ENCODE measurements at places on chromosomes 13 and 19. TPM values are rescaled to one million over a fixed set of nuclear protein-coding genes. Genes with fewer than 3 reads are reported as not detected.

Gene CD79A
- total RNA-seq = 2.2 TPM

Gene LRRC4B
- total RNA-seq = not detected

Gene GGACT
- 5.7 TPM for total RNA-seq

Gene ZNF320
- total RNA-seq = 6.8 TPM

Gene OVOL3
- not detected for total RNA-seq

Gene PLK5
- not detected for total RNA-seq

Gene FBXO27
- 0.37 TPM for total RNA-seq

Gene AP1M2
- total RNA-seq = not detected

Gene POU2F2
- 47.9 TPM for total RNA-seq

Gene SIGLECL1
- not detected for total RNA-seq

Gene CYP4F2
- not detected for total RNA-seq

Gene UBE2L5
- total RNA-seq = not detected

GRCh38 chr13:98648686-98649085 lies 71.8 kb upstream of the STK24 start:
- no peaks in the 10 kb centered on the region for H3K27me3 ChIP-seq
- H3K4me3 ChIP-seq = no peak overlapping the region
- H3K27ac ChIP-seq = no peak overlapping the region
- H3K36me3 ChIP-seq = no peaks in the 10 kb centered on the region

- no peak overlapping the region for H3K27ac ChIP-seq
- no peaks in the 10 kb centered on the region for H3K36me3 ChIP-seq
- no peak for DNase-seq
- H3K4me3 ChIP-seq = no peak overlapping the region
Observed at GRCh38 chr19:1955171-1956121, 14.5 kb downstream of the CSNK1G2 start.

DNA sequence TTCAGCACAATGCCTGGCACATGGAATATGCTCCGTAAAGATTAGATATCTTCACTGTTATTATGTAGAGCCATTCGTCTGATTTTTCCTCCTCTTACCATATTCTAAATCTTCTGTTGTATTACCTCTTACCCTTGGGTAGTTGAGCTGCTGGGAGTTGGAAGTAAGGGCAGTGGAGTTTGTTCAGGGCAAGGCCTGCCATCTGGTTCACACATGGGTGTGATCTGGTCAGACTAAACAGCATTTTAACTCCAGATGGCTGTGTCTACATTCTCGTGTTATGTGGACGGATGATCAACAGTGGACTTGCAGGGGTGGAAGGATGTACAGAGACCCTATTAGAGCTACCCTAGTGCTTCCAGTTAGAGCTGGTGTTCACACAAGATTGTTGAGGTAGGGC lies 164.9 kb downstream of the ZIC5 start:
- no peaks in the 10 kb centered on the region for H3K27me3 ChIP-seq
- H3K4me3 ChIP-seq = no peak overlapping the region
- no peak overlapping the region for H3K27ac ChIP-seq
- H3K4me1 ChIP-seq = no peaks in the 10 kb centered on the region
- DNase-seq = no peak

DNA sequence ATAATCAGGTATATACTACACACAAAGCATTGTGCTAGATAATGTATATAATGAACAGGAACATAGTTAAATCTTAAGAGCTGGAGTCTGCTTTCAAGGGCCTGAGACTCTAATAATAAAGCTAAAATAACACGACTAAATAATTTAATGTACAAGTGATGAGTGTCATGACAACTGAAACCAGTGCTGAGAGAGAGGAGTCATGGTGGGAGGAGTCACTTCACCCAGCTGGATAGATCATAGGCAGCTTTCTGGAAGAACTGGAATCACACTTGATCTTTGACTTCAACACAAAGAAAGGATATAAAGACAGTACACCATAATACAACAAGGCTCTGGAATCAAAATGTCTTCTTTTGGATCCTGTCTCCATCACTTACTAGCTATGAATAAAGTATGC lies 7.1 kb downstream of the RBM26 start:
- DNase-seq = no peak
- no peaks in the 10 kb centered on the region for H3K36me3 ChIP-seq
- no peak overlapping the region for H3K4me3 ChIP-seq
- H3K27me3 ChIP-seq = no peaks in the 10 kb centered on the region

DNA sequence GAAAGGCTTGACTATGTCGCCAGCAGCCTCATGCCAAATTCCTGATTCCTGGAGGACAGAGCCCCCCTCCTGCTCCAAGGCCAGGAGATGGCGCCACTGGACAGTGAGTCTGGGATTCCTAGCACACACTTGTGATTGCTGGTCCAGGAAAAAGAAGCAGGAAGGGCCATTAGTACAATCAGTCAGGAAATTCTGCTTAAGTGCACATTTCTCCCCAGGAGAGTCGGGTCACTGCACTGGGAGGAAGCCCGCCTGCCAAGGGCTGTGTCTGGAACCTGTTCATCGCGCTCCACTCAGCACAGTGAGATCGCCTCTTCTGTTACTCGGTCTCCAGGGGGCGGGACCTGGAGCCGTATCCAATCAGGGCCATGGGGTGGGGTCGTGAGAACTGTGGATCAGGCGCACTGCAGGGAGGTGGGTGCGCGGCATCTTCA lies 65.1 kb downstream of the ZNF823 start:
- H3K27ac ChIP-seq = no peak overlapping the region
- DNase-seq = no peak
- H3K4me3 ChIP-seq = no peak overlapping the region
- H3K36me3 ChIP-seq = no peaks in the 10 kb centered on the region

- no peaks in the 10 kb centered on the region for H3K27me3 ChIP-seq
- peaks cover 7% of the 10 kb centered on the region for H3K4me1 ChIP-seq
- no peaks in the 10 kb centered on the region for H3K36me3 ChIP-seq
- H3K4me3 ChIP-seq = no peak overlapping the region
- no peak overlapping the region for H3K27ac ChIP-seq
Observed at GRCh38 chr13:25739376-25739775, 312.4 kb downstream of the SHISA2 start.

GRCh38 chr13:37435881-37436280 lies 162.7 kb downstream of the POSTN start:
- DNase-seq = no peak
- no peak overlapping the region for H3K4me3 ChIP-seq
- no peaks in the 10 kb centered on the region for H3K27me3 ChIP-seq
- H3K4me1 ChIP-seq = no peaks in the 10 kb centered on the region
- H3K27ac ChIP-seq = no peak overlapping the region

DNA sequence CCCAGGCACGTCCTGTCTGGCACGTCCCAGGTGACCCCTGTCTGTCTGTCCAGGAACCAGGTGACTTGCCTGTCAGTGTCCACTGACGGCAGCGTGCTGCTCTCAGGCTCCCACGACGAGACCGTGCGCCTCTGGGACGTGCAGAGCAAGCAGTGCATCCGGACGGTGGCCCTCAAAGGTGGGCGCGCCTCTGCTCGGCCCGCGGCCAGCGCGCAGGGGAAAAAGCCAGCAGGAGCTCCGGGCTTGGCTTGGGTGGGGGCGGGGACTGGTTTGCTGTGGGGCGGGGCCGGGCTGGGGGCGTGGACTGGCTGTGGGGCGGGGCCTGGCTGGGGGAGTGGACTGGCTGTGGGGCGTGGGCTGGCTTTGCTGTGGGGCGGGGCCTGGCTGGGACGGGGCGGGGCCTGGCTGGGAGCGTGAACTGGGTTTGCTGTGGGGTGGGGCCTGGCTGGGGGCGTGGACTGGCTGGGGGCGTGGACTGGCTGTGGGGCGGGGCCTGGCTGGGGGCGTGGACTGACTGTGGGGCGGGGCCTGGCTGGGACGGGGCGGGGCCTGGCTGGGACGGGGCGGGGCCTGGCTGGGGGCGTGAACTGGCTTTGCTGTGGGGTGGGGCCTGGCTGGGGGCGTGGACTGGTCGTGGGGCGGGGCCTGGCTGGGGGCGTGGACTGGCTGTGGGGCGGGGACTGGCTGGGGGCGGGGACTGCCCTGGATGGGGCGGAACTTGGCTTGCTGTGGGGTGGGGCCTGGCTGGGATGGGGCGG lies 7.2 kb downstream of the WDR18 start:
- no peaks in the 10 kb centered on the region for H3K36me3 ChIP-seq
- H3K27me3 ChIP-seq = no peaks in the 10 kb centered on the region
- no peak overlapping the region for H3K27ac ChIP-seq
- H3K4me3 ChIP-seq = no peak overlapping the region
- peaks cover 8% of the 10 kb centered on the region for H3K4me1 ChIP-seq

DNA sequence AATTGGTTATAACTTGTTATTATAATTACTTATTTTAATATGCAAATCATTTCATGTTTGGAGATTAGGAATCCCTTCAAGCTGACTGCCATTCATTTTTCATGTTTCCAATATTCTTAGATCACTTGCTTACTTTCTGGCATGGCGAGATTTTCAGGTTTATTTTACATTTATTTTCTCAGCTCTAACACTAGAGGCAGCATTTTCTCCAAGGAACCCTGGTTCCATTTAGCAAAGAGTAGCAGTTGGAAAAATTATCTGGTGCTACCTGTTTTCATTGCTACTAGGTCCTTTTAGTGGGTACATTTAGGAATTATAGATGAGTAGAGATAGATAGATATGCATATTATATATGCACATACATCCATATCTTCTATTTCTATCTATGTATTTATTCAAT lies 90.9 kb upstream of the TRPC4 start:
- no peaks in the 10 kb centered on the region for H3K36me3 ChIP-seq
- no peak for DNase-seq
- H3K4me1 ChIP-seq = no peaks in the 10 kb centered on the region
- H3K27ac ChIP-seq = no peak overlapping the region
- H3K27me3 ChIP-seq = no peaks in the 10 kb centered on the region

GRCh38 chr19:2503521-2504109 lies 27.7 kb downstream of the GADD45B start:
- H3K27ac ChIP-seq = peak overlapping the region; percentile 60
- peaks cover 24% of the 10 kb centered on the region for H3K4me1 ChIP-seq
- peak overlapping the region; percentile 34 for H3K4me3 ChIP-seq
- DNase-seq = peak; percentile 75
- H3K36me3 ChIP-seq = no peaks in the 10 kb centered on the region

DNA sequence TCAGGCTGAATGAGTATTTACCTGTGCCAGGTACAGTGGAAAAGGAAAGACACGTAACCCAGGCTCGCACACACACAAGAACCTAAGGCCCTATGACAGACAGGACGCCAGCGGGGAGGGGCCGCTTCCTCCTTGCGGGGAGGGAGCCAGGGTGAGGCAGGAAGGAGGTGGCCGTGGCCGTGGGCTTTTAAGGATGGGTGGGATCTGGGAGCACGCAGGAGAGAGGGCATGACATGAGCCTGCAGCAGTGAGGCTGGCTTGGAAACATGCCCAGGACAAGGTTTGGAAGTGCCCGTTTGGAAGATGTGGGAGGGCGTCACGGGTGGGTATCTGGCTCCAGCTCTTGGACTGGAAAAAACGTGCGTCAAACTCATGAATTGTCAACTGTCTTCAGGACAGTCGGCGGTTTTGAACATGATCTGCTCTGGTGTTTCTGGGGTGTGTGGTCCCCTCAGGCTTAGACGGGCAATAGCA lies 20.1 kb downstream of the SH3GL1 start:
- peaks cover 45% of the 10 kb centered on the region for H3K4me1 ChIP-seq
- no peaks in the 10 kb centered on the region for H3K27me3 ChIP-seq
- H3K27ac ChIP-seq = peak overlapping the region; percentile 40

DNA sequence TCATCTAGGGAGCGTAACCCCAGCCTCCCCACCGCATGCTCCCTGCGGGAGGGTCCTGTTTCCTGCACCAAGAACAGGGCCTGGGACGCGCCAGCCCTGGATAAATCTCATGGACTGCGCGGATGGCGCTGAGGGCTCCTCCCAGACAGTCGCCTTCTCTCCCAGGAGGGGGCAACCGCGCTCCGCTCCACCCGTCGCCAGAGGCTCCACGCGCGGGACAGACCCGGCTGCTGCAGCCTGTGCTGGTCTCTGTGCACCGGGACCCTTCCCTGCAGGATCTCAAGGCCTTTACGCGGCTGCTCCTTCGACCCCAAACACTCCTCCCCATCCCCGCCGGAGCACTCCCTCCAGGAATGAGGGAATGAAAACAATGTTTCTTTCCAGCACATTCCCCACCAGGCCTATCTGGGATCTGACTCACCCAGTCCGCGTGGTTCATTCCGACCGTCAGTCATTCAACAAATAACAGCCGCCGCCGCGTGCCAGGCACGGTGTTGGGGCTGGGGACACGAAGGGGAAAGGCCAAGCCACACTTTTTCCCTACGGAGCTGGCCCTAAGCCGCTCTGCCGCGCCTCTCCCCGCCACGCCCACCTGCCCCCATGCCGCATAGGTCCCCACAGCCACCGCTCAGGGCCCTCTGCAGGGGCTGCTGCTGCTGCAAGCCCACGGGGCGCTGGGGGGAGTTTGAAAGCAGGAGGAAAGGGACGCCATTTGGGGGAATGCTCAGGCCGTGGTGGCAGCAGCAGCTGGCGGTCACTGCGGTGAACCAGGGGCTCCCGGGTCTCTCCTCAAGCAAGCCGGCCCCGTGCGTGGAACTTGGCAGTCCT lies 6.0 kb downstream of the PNMA8B start:
- no peak overlapping the region for H3K27ac ChIP-seq
- no peak overlapping the region for H3K4me3 ChIP-seq
- no peaks in the 10 kb centered on the region for H3K36me3 ChIP-seq

DNA sequence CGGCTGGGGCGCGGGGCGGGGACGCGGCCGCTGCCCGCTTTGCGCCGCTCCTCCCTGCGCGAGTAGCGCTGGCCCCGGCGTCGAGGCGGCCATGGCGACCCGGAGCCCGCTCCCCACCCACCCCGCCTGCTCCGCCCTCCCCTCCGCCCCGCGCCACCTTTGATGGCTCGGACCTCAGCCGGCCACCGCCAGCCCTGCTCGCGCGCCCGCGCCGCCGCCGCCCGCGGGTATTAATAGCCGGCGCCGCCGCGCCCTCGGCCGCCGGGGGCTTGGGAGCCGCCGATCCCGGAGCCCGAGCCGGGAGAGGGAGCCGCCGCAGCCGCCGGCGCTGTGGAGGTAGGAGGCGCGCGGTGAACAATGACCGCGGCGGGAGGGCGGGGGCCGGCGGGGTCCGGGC lies 261 bp downstream of the FARP1 start:
- no peak overlapping the region for H3K4me3 ChIP-seq
- no peak overlapping the region for H3K27ac ChIP-seq
- H3K4me1 ChIP-seq = no peaks in the 10 kb centered on the region
- no peaks in the 10 kb centered on the region for H3K36me3 ChIP-seq
- peaks cover 12% of the 10 kb centered on the region for H3K27me3 ChIP-seq
